ENCODE measurements at places on chromosomes 7 and 10.

- no peak for DNase-seq
Measured at GRCh38 chr10:109880886-109881768, 42.2 kb downstream of the XPNPEP1 start.

DNA sequence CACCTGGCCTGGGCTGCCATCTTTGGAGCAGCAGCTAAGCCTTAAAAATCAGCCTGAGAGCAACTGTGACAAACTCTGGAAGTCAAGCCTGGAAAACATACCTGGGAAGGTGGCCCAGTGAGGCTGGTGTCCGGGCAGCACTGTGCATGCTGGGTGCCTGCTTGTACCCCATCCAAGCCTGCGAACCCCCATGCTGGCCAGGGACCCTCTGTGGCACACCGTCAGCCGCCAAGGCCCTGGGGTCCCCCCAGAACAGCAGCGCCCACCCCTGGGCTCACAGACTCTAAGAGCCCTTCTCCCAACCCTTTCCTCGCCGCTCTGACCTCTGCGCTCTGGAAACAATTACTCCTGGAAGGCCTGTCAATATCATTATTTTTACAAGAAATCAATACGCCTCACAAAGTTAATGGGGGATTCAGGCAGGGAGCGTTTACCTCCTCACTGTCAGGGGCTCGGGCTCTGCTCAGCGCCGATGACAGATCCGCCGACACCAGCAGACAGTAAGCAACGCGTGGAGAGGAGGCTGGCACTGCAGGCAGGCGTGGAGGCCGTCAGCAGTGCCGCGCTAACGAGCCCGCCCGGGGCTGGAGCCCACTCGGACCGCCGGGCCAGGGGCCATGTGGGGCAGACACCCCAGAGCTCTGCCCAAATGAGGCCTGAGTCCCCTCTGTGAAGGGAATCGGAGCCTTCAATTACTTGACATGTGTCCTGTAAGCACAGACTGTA lies 54.4 kb downstream of the EBF3 start:
- DNase-seq, result no peak

- DNase-seq, result no peak
Measured at GRCh38 chr7:38781991-38782390, 127.0 kb downstream of the VPS41 start.

- no peak for DNase-seq
Measured at GRCh38 chr7:5170251-5170650, 19.8 kb upstream of the WIPI2 start.

DNA sequence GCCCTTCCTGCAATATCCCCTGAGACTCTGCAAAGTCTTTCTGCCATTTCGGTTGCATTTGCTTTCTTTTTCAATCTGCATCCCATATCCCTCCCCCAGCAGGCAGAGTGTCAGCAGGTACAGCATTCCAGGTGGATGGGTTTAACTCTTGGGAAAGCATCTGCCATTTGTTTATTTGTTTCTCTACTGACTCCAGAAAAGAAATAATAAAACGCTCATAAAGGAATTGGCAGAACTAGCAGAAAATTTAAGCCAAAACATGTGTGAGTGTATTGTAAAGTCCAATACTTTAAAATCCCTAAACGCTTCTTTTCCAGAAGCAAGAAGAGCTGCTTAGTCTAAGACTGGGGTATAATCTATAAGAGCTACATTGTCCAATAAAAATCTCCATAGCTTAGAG lies 393.8 kb downstream of the TNS3 start:
- no peak for DNase-seq

- DNase-seq, result no peak
Measured at GRCh38 chr10:54449056-54449455, 352.0 kb downstream of the PCDH15 start.

- no peak for DNase-seq
Measured at GRCh38 chr10:22002591-22003176, 846 bp downstream of the DNAJC1 start.

GRCh38 chr10:107826171-107826570 lies 661.7 kb upstream of the SORCS1 start:
- no peak for DNase-seq
